ENCODE measurements at places on chromosomes 2 and 18.

- no peak for DNase-seq
These were observed 49.2 kb upstream of the DARS1 start for GRCh38 chr2:136034629-136035028.

GRCh38 chr2:57947398-57947797 lies 99.2 kb upstream of the VRK2 start:
- DNase-seq = no peak

DNA sequence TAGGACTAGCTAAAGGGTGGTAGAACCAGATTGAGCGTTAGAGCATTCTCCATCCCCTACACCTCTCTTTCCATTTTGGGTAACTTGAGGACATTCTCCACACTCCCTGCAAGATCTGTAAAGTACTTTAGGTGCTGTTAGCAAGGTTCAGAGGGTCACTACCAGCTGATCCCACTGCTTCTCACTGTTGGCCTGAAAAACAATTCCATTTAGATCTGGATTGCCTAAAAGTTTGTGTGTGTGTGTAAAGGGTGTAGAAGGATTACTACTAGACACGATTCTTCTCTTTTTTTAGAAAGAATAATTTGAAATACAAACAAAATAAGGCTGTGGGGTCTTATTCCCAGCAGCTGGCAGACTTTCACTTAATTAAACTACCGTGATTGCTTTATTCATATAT lies 95.1 kb upstream of the TMEM178A start:
- DNase-seq = no peak

DNA sequence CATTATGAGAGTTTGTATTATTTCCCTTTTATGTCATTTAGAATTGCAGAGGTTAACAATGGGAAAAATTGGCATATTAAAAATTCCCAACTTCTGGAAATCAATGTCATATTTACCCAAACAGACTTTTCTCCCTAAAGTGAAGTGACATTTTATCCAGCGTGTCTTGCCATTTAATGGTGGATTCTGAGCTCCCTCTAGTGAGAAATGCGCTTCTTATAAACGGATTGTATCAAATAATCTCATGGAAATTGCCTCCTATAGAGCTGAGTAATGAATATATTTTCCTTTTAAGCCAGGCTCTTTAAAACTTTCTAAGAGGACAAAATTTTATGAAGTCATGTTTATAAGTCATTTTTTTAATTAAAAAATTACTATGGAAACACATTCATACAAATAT lies 5.7 kb upstream of the GCFC2 start:
- DNase-seq = peak; percentile 14

DNA sequence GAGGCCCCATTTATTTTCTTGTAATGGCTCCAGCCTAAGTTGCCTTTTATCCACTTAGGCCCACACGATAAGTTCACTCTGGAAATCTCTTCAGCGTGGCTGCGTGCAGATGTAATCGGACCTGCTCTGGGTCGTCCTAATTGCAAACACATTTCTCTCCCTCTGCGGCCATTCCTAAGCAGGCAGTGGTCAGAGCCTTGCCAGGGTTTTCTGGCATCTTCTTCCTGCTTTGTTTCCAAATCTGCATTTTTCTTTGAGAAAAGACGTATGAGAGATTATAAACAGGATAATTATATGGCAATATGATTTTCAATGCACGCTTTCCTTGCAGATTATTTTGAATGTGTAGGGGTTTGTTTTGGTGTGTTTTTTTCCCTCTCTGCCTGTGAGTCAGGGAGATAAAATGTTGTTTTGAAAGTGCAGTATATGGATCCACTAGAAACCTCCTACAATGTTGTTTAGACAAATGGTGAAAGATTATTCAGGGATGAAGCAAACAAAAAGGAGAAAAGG lies 239.4 kb upstream of the TANK start:
- DNase-seq = no peak

DNA sequence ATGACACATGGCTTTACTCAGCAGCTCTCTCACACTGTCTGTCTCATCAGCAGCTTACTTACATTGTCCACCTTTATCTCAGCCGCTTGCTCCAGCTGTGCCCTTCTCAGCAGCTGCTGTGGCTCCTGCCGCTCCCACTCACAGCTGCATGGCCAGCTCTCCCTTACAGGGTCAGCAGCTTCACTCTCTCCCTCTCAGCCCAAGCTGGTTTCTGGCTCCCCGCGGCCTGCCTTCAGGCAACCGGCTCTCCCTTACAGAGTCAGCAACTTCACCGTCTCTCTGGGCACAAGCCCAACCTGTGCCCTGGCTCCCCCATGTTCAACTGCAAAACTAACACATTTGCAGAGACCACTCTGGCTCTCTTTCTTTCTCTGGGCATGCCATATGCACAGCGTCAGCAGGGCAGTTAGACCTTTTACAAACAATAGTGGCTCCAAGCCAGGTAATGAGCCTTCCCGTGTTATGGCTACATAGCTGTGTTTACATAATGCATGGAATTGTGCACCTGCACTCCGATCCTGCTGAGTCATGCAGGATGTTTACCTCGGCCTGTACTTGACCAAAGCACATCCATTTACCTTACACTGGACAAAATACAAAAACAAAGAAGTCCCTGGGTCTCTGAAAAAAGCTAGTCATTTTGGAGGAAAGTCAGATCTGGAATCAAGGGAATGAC lies 167.3 kb downstream of the DOK6 start:
- DNase-seq = no peak

DNA sequence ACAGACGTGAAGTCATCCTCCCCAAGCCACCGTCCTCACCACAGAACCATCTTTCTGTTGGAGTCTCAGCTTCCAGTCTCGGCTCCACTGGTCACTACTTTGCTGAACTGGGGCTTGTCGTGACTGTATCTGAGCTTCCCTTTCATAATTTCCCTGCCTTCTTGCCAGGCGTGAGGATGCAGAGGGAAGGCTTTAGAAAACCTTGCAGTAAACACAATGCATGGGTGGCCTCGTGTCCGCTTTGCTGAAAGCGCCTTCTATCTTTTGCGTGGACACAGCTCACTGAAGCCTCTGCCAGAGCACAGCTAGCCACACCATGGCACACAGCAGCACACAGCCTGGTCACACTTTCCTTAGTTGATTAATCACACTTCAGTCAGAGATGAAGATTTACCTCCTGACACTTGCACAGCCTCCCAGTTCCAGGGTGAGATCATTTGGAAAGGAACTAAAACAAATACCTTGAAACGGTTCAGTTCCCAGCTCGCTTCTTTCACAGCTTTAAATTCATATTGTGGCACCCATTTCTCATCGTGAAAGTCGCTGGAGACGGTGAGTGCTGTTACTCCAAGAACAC lies 2.8 kb upstream of the GPR45 start:
- no peak for DNase-seq

DNA sequence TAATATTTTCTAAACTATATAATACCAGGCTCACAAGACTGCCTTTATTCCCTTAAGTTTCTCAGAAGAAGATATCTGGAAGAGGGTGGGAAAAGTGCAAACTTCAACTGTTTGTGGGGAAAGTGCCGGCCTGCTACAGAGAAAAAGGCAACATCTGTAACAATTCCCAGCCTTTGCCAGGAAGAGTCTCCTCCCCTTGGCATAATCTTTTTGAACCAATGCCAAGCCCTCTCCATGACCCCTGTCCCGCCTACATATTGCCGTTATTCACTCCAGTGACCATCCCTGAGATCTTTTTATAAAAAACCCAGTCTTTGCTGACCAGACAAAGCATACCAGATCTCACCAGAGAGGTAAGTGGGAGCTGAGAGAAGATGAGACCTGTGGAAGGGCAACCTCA lies at the start of gene REG3G:
Gene REG3G (plus strand): TSS at position 282 of the 400 bp plus-strand sequence. CDS start 392 bp downstream, outside the sequence.
- DNase-seq = no peak

Measured in RKO (cell line).